Activated CD4-positive, alpha-beta T cell treated with anti-CD3 and anti-CD28 coated beads for 1 hour (primary cell): ENCODE measurements at places on chromosomes 1 and 21.
A peak's percentile ranks its signal among the peaks of the same experiment; 100 is the strongest.

GRCh38 chr1:113732802-113733201, 26.5 kb downstream of the PHTF1 start:
- no peak for DNase-seq

DNA sequence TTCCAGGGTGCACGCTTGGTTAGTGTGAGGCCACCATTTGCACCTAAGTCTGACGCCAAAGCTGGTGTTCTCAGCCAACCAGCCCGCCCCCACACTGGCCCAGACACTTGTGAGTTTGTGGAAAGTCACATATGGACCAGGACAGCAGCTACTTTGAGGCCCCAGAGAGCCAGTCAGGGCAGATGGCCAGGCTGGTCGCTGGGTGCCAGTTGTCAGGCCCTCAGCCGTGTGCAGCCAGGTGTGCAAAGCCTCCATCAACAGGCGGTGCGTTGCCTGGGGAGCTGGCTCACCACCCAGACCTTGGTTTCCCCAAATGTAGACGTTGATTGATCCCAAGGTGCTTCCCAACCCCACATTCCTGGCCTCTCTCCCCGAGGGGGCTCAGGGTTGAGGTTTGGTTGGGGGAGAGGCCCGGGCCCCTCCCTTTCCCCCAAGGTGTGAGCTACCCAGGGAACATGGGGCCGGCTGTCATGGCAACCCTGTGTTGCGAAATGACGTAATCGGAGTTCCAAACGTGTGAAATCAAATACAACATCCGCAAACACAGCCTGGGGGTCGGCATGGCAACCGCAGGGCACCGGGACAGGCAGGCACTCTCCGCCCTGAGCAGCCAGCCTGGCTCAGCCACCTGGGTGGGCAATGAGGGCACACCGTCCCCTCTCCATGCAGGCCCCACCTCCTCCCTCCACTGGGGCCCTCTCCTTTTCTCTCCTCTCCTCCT, 42.2 kb upstream of the WNT4 start:
- no peak for DNase-seq

GRCh38 chr1:26302733-26303405, 3.6 kb downstream of the UBXN11 start:
- DNase-seq, result no peak

DNA sequence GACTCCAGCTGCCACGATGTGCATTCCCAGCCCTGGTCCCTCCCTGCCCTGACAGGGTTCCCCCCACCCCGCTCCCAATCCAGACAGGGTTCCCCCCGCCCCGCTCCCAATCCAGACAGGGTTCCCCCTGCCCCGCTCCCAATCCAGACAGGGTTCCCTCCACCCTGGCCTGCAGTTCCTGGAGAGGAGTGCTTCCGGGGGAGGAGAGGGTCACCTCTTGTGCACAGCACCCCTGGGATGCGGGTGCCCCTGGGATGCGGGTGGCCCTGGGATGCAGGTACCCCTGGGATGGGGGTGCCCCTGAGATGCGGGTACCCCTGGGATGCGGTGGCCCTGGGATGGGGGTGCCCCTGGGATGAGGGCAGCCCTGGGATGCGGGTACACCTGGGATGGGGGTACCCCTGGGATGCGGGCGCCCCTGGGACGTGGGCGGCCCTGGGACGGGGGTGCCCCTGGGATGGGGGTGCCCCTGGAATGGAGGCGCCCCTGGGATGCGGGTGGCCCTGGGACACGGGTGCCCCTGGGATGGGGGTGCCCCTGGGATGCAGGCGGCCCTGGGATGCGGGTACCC, 36.7 kb upstream of the SLC19A1 start:
- peak; percentile 1 for DNase-seq

DNA sequence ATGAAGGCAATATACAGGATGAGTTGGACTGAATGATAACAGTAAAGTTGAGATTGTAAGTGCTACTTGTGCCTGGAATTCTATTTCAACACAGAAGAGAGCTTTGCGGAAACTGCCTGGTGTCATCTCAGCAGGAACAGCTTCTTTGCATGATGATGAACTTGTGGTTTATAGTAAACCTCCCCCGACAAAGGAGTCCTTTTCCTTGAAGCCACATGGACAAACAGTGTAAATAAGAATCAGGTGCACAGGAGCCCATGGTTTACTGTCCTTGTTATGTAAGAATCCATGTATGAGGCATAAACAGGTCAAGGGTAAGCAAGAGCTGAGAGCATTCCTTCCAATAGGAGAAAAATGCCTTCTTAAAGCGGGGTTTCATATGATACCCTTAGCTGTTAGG, 66.2 kb downstream of the PCNX2 start:
- DNase-seq, result no peak

- DNase-seq, result no peak
These were observed 100.6 kb upstream of the ACTL8 start for GRCh38 chr1:17654519-17654918.

DNA sequence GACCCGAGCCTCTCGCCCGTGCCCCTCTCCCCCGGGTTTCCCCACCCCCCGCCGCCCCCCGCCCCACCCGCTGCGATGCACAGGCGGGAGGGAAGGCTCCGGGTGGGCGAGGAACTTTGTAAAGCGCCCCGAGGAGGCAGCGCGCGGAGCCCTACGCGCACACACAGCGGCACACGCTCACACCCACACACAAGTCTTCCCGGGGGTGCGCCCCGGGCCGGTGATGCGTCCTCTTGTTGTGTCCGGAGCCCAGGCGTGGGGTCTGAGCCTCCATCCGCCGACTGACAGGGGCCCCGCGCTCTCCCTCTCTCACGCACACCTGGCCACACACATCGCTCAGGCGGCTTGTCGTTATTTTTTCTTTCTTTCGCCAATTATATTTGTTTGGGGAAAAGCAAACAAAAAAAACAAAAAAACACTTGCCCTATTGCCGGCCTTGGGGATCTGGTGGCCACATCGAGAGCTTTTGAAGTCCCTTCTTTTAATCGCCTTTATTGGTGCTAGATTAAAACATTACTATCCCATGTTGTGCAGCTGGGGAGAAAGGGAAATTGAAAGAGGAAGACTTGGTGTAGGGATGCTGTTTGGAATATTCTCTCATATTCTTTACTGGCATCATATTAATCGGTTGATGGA, 770 bp downstream of the NTNG1 start:
- no peak for DNase-seq

GRCh38 chr1:72693376-72693775, 411.0 kb upstream of the NEGR1 start:
- DNase-seq, result no peak

DNA sequence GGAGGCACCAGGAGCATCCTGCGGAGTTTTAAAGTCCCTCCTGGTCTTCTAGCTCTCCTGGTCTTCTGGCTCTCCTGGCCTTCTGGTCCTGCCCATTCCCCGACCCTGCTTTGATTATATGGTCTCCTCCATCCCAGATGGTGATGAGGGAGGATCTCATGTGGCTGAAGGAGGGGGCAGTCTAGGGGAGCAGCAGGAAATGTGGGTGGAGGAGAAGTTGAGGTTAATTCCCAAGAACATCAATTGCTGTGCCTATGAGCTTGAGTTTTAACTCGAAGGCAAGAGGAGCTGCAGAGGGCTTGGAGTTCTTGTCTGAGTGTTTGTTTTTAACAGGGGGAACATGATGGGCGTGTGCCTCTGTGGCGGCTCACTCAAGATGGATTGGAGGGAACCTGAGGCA, 408.8 kb downstream of the MATN1 start:
- no peak for DNase-seq

GRCh38 chr1:166839600-166840308, 479 bp downstream of the POGK start:
- DNase-seq, result peak; percentile 36
